Inflammatory macrophage treated with lipopolysaccharide for 4 hours (primary cell): ENCODE measurements at places on chromosomes 3 and 15.

GRCh38 chr3:49801160-49801559 is 1.5 kb upstream of the CDHR4 start:
- DNase-seq = no peak

GRCh38 chr15:94443186-94443585 is 211.8 kb downstream of the MCTP2 start:
- DNase-seq = no peak

- no peak for DNase-seq
Measured at GRCh38 chr3:23629181-23629894, 176.4 kb upstream of the UBE2E1 start.

DNA sequence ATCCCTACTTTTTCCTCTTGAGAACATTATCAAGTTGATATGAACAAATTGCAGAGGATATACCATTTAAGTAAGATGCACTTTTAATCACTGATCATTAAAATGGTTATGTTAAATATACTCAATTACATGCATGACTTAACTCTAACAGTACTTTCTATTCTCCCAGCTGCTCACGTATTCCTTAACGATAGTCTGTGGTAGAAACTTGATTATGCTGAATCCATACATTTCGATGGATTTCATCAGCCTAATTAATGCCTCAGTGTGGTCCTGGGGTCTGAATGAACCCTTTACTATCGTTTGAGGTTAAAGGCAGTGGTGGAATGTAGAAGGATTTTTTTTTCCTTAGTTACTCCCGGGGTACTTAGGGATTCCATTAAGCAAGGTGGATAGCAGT is 18.6 kb downstream of the SOX2 start:
- no peak for DNase-seq

GRCh38 chr3:17845026-17845812 is 102.8 kb upstream of the TBC1D5 start:
- peak; percentile 24 for DNase-seq

GRCh38 chr3:99481561-99481960 is 156.8 kb upstream of the COL8A1 start:
- DNase-seq = no peak

DNA sequence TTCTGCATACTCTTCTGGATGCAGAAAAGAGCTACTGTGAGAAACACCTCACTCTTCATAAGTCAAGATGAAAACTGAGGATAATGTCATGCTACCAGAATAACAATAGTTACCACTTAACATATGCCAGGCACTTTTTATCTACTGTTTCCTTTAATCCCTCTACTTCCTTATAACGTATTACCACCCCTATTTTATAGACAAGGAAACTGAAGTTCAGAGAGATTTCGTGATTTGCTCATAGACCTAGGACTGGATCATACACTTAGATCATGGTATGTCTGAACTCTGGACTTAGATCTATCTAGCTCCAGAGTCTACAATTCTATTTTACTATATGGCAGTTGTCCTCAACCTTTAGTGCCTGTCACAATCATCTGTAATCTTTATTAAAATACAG is 155.7 kb upstream of the TSPAN3 start:
- DNase-seq = no peak

GRCh38 chr3:67361323-67361722 is 293.1 kb downstream of the SUCLG2 start:
- DNase-seq = peak; percentile 34

DNA sequence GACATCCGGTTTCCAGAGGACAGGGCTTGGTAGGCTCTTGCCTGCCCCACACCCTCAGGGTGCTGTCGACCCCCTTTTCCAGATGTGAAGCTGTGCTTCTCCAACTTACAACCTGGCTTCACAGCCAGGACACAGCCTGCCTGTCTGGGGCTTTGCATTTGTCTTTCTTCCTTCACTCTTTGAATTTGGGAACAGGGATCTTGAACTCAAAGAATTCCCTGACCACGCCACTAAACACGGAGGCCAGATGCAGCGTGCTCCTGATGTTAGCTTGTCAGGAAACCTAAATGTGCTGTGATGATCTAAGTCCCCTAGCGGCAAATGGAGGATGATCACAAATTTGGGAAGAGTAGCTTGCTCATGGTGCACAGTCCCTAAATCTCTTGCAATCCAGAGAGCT is 244.8 kb upstream of the RGMA start:
- DNase-seq = no peak

- no peak for DNase-seq
Measured at GRCh38 chr15:75195766-75196241, 5.9 kb upstream of the C15orf39 start.

DNA sequence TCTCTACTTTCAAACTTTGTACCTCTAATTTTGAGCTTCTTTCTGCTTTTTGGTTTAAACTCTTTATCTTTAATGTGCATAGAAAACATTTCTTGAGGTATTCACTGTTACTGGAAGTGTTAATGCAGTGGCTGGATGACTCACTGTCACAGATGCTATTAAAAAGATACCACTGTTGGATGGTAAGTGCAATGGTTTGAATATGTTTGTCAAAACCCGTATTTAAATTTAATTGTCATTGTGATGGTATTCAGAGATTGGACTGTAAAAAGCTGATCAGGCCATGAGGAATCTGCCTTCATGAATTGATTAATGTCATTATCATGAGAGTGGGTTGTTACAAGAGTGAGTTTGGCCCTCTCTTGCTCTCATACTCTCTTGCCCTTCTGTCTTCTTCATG is 70.6 kb downstream of the AP4E1 start:
- no peak for DNase-seq

DNA sequence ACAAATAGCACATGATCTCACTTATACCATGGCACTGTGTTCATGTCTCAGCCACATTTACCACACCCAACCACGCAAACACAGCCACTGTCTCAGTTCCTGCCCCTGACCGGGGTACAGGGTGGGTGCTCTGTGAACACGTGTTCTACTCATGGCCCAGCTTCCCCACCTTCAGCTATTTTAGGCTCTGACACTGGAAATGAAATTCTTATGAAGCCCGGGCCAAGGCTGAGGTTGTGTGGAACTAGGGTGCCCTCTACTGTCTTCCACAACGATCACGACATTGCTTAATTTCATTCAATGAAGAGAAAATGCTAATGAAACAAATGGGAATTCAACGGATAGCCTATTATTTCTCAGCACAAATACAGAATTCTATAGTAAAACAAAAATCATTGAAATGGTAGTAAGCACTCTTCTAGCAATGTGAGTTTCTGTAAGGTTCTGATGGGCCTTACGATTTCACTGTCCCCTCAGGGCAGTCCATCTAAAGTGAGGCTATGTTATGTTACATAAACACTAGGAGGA is 2.1 kb upstream of the GABRA5 start:
- DNase-seq = peak; percentile 2

- peak; percentile 5 for DNase-seq
Measured at GRCh38 chr3:8324747-8325146, 176.9 kb upstream of the LMCD1 start.

GRCh38 chr3:144821583-144821982 is 850.0 kb downstream of the DIPK2A start:
- DNase-seq = no peak

GRCh38 chr3:73206030-73206429 is 144.6 kb downstream of the EBLN2 start:
- no peak for DNase-seq

DNA sequence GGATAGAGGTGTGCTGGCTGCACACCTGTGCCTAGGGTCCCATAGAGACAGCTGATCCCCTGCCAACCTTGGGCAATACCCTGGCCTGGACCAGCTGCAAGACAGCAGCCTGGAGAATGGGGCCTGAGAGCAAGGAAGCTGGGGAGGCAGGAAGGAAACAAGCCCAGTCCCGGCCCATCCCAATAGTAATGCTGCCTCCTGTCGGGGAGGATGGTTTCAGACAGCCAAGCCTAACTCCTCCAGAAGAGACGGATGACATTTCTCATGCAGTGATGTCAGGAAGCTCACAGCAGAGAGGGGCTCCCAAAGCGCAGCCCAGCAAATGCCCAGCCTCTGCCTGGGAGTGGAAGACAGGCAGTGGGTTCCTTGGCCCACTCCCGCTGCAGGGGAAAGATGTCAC is 408.8 kb downstream of the OCA2 start:
- no peak for DNase-seq

- peak; percentile 55 for DNase-seq
Measured at GRCh38 chr15:67836477-67836876, 3.4 kb downstream of the RNU6-1 start.

DNA sequence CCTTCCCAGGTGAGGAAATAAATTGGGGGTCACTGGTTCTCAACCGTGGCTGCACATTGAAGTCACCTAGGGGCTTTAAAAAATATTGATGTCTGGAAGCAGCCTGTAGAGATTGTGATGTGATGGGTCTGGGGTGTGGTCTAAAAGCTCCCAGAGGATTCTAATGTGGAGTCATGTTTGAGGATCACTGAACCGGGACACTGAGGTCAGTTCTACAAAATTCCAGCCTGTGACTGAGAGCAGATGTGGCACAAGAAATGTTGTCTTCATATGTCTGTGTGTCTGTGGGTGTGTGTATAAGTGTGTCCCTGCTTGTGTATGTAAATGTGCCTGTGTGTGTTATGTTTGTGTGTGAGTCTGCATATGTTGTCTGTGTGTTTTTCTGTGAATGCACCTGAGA is 79.9 kb downstream of the TLE3 start:
- DNase-seq = no peak

DNA sequence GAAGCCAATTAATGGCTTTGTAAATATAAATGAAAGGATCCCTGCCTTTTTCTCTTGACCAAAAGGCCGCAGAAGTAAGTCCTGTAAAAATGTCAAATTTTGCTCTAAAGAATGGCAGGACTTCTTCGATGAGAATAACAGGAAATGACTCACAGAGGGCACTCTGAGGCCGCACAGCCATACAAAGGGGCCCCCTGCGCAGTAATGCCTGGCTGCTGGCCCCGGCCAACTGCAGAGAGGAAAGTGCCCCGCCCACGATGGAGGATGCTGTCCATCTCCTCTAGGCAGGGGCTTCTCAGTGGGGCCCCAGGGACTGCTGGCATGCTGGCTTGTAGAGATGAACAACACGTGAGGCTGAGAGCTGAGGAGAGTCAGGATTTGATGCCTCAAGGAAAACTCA is 18.1 kb upstream of the SCN10A start:
- peak; percentile 39 for DNase-seq

DNA sequence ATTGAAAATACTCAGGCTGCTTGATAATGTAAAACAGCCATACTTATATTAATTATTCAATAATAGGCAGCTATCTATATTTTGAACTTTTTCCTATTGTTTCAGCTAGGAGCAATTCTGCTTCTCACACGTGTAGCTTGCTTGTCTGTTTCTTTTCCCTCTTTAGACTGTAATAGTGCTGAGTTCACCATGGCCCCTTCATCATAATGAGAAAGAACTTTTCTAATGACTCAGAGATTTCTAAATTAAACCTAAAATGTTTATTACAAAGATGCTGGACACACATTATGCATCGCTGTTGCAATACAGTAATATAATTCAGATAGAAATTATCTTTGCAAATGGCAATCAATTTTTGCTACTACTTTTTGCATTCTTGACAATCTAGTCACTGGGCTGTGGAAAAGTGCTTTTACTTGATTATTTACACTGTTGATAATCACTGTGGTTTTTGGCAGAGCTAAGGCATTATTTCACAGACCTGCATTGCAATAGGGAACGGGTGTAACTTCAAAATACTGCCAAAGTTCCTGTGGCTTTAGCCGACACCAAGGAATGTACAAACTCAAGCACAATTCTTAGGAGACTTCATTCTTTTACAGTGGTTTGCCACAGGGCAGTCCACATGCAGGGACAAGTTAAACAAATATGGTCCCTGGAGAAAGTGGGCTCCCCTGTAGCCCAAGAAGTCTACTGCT is 281.0 kb upstream of the TBL1XR1 start:
- DNase-seq = peak; percentile 36

GRCh38 chr15:62107571-62108121 is 40.9 kb downstream of the C2CD4A start:
- DNase-seq = no peak

GRCh38 chr3:42257007-42257406 is 9.0 kb downstream of the CCK start:
- no peak for DNase-seq

- DNase-seq = no peak
Measured at GRCh38 chr15:60384053-60384452, 13.7 kb downstream of the ANXA2 start.

DNA sequence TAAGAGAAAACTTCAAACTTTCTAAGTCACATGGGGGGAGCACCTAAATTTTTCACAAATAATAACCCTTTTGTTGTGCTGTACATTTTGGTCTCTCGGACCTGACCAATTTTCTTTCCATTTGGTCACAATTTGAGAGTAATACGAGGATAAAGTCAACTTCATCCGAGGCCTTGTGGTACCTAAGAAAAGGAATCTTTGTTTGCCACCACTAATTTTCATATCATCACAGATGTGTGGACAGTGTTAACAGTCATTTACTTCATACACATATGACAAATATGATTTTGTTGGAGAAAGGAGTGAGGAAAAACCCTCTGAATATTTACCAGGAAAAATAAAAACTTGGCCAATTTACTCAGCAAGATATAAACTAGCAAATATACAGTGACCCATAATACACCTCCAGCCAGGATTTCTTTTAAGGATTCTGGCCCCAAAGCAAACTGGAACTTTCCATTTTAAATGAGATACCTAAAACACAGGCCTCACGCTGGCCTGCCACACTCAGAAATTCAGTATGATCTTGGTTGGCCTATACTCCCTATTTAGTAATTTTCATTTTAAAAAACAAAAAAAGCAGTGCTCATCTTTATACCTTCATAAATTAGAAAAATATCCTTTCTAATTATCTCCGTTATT is 40.7 kb downstream of the VGLL4 start:
- no peak for DNase-seq

- DNase-seq = no peak
Measured at GRCh38 chr3:10926811-10927521, 65.6 kb upstream of the SLC6A1 start.

GRCh38 chr3:40398346-40398745 is 11.4 kb downstream of the ENTPD3 start:
- DNase-seq = no peak

- no peak for DNase-seq
Measured at GRCh38 chr3:150746791-150747590, 16.0 kb downstream of the SIAH2 start.

DNA sequence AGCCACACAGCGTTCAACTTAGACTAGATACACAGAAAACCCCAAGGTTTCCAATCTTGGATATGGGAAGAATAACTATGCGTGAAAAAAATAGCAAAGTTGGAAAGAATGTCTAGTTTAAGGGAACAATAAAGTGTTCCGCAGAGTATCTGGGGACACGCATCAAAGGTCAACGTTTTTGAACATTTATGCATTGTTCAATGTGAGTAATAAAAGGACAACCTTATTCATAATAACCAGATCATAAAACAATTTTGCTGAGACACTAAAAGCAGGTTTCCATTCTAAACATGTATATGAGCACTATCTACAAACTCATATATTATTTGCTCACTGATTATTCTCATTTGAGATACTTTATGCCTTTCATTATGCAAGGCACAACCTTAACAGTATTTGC is 7.8 kb downstream of the ANO10 start:
- no peak for DNase-seq
